ENCODE measurements at places on chromosomes 6 and 20.
A peak's percentile ranks its signal among the peaks of the same experiment; 100 is the strongest.

GRCh38 chr20:22819784-22820183 is 215.3 kb upstream of the SSTR4 start:
- peak; percentile 76 for DNase-seq

DNA sequence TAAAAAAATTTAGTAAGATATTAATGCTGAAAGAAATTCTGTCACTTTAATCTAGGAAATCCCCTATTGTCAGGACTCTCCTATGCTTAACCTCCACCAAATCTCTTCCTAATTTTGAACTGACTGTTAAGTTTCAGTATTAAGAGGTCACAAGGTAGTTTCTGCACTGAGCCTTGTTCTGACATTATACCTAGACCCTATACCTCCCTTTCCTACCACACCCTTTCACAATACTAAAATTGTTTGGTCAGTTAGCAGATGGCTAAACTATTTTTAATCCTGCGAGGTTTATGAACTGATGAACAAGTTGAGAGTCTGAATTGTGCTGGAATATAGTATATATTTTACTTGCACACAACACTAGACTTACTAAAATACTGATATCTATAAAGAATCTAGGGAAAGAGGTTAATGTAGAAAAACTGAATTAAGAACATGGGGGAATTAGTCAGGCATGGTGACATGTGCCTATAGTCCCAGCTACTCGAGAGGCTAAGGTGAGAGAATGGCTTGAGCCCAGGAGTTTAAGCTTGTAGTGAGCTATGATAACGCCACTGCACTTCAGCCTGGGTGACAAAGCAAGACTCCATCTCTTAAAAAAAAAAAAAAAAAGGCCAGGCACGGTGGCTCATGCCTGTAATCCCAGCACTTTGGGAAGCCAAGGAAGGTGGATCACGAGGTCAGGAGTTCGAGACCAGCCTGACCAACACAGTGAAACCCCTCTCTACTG is 51.5 kb downstream of the HBS1L start:
- DNase-seq: no peak

DNA sequence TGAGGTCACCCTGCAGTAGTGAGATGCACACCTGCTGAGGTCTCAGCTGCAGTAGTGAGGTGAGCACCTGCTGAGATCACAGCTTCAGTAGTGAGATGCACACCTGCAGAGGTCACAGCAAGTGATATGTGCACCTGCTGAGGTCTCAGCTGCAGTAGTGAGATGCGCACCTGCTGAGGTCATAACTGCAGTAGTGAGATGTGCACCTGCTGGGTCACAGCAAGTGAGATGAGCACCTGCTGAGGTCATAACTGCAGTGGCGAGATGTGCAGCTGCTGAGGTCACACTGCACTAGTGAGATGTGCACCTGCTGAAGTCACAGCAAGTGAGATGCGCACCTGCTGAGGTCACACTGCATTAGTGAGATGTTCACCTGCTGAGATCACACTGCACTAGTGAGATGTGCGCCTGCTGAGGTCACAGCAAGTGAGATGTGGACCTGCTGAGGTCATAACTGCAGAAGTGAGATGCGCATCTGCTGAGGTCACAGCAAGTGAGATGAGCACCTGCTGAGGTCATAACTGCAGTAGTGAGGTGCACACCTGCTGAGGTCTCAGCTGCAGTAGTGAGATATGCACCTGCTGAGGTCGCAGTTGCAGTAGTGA is 20.8 kb downstream of the ZDHHC14 start:
- DNase-seq: no peak

- DNase-seq: no peak
Measured at GRCh38 chr6:154891901-154892300, 103.2 kb upstream of the TIAM2 start.

GRCh38 chr6:50093116-50093937 is 43.6 kb upstream of the DEFB112 start:
- DNase-seq: no peak

DNA sequence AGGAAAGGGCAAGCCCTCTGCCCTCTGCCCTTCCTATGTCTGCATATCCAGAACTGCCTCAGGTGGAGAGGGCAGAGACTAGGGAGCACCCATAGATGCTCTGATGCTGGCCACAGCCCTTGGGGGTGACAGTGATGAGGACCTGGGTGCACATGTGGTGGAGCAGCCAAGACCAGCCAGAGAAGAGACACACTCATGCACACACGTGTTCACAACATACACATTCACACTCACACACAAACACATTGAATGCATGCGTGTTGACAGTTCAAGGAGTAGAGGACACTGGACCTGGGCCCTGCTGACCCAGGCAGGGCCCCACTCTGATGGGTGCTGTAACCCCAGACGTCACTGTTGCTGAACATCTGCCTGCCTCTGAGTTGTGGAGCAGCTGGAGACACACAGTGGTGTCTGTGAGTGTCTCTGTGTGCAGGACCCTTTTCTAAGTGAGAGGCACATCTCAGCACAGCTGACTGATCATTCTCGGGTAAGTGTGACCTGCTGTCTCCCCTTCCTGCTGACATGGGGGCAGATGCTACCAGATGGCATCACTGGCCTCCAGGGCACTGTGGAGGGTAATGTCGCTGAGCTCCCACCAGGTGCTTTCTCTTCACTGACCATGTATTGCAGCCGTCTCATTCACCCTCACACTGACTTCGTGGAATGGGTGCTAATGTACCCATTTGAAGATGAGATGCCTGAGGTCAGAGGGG is 30.1 kb upstream of the MAS1L start:
- DNase-seq: no peak

DNA sequence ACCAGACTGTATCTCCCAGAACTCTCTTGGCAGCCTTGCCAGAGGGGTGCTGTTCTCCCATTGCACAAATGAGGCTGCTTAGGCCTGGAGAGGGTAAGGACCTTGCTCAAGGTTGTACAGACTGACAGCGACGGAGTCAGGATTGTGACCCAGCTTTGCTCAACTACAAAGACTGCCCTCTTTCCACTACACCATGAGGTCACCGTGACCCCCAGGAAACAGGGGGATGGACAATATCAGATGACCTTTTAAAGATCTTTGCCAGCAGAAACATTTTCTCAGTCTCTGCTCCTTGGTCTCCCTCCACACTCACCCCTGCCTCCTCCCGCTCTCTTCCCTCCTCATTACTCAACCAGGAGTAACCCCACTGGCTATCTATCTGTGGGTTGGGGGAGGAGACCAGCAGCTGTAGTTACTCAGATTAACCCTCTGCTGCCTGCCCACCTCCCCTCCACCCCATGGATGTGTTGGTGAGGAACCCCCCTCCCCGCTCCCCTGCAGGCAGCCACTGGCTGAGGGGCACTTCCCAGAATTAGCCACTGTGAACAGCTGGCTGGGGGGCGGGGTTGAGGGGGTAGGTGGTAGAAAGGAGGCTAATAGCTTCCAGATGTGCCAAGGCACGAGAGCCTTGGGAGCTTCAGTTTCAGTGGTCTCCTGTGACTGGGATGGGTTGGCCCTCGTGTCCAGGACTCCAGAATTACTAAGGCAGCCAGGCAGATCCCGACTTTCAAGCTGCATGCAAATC is 26.9 kb upstream of the MRPS18A start:
- DNase-seq: no peak

GRCh38 chr6:73169111-73169510 is 56.2 kb downstream of the KHDC1L start:
- no peak for DNase-seq

- DNase-seq: no peak
Measured at GRCh38 chr20:17511401-17511800, 19.8 kb downstream of the BFSP1 start.

DNA sequence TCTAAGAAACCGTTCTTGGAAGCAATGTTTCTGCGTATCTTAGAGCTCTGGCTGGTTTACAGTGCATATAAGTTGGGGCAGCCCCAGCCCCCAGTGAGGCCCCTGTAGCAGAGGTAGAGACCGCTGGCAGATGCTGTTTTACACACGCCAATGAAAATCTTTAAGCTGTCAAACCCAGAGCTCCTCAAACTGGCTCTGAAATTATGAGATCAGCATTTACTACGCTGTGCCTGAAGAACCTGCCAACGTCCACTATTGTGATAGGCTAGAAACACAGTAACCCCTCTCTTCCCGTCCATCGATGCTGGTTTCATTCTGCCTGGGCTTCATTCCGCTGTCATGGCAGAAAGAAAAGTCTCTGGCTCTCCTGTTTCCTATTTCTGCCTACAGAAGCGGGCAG is 160.6 kb downstream of the SMOC2 start:
- no peak for DNase-seq

DNA sequence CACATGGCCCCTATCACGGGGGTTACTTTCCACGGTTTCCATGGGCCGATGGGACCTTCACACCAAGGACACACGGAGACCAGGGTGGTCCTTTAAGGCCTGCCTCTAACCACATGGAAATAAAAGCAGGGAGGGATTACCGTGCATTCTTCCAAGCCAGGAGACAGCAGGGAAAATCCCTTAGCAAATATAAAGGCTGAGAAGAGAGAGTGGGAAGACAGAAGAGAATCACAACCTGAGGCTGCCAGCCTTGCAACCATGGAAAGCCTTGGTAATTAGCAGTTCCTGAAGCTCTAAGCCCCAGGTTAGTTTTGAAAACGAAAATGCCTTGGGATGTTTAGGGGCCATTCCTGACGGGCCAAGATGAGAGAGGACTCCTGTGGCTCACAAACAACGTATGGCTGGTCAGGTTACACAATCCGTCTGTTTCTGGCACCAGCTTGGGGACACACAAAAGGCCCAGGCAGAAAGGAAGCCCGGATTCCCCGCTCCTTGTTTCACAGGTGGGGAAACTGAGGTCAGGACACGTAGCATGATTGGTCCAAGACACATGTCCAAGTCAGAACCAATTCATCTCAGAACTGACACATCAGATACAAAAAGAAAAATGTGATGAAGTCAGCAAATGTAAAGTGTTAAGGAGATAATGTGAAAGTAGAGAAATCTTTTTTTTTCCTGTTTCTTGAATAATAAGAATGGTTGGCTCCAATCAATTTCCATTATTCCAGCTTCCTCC is 2.8 kb downstream of the PREX1 start:
- DNase-seq: peak; percentile 11

GRCh38 chr6:155993240-155993639 is 537.6 kb upstream of the NOX3 start:
- DNase-seq: no peak

DNA sequence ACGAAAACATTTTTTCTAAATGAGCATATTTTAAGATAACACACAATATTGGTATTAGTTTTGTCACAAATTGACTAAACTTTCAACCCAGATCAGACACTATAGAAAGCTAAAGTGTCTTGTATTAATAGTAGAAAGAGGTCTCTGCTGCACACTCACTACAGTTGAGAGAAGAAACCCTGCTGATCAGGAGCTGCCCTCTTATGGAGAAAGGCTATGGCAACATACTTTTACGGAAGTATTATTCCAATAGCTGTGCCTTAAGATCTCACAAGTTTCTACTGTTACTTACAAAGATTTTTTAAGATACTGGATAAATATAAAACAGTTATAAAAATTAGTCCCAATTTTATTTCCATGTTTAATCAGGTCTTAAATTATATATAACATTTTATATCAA is 155.7 kb downstream of the RIMS1 start:
- no peak for DNase-seq

GRCh38 chr20:13283869-13284829 is 63.1 kb downstream of the ISM1 start:
- no peak for DNase-seq

- DNase-seq: peak; percentile 43
Measured at GRCh38 chr6:21478883-21479539, 114.5 kb upstream of the SOX4 start.

DNA sequence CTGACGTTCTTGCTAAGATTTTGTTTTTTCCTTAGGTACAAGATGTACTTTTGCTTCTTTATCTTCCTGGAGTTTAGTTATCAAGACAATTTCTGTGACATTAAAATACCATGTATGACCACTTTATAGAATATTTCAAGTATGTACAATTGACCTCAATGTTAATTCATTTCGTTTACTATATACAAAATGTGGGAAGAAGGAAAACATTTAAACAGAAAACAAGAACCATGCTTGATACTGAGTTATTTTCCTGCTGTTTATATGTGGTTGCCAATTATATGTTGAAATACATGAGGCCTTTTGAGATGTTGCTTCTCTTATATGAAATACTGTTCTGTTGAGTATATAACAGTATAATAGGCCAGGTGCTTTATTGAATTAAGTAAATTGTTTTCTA is 184.3 kb downstream of the JARID2 start:
- DNase-seq: no peak

DNA sequence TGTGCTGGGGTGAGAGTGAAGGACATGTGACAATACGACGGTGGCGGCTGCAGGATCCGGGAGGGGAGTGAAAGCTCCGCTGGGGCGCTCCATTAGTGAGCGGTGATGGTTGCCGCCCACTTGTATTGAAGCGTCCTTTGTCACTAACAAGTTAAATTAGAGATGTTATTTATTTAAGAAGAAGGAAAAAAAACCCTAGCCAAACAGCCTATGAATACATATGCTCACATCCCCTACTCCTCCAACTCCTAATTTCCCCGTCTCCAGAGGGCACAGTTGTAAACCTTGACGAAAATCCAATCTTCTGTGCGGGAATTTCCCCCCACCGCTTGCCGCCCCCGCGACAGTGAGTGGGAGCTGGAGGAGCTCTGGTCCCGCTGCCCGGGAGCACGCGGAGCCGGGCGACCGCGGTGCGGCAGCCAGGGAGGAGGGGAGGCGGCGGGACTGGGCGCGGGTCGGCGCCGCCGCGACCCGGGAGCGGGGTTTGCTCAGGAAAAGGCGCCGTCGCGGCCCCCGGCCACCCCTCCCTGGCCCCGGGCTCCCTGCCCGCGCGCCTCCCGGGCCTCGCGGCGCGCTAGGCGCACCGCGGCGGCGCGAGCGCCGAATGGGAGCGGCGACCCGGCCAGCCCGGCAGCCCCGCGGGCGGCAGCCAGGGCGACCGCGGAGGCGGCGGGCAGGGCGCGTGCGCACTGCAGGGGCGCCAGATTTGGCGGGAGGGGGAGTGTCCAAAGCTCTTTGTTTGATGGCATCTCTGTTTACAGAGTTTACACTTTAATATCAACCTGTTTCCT is at the start of gene MYB:
MYB (plus strand) TSS at position 767 of the 791 bp plus-strand sequence. CDS start 206 bp downstream, outside the sequence.
- DNase-seq: peak; percentile 50

Data from trophoblast cell (in vitro differentiated cells and primary cell).